ENCODE measurements at places on chromosomes 12 and 14.
A peak's percentile ranks its signal among the peaks of the same experiment; 100 is the strongest.

GRCh38 chr12:62438098-62438692, 28.4 kb upstream of the MON2 start:
- no peak for DNase-seq

GRCh38 chr14:32611752-32612151, 282.7 kb downstream of the AKAP6 start:
- no peak for DNase-seq

- DNase-seq: no peak
Observed at GRCh38 chr12:24473097-24473496, 475.8 kb downstream of the BCAT1 start.

GRCh38 chr14:73227812-73228781, 9.2 kb upstream of the PAPLN start:
- no peak for DNase-seq

DNA sequence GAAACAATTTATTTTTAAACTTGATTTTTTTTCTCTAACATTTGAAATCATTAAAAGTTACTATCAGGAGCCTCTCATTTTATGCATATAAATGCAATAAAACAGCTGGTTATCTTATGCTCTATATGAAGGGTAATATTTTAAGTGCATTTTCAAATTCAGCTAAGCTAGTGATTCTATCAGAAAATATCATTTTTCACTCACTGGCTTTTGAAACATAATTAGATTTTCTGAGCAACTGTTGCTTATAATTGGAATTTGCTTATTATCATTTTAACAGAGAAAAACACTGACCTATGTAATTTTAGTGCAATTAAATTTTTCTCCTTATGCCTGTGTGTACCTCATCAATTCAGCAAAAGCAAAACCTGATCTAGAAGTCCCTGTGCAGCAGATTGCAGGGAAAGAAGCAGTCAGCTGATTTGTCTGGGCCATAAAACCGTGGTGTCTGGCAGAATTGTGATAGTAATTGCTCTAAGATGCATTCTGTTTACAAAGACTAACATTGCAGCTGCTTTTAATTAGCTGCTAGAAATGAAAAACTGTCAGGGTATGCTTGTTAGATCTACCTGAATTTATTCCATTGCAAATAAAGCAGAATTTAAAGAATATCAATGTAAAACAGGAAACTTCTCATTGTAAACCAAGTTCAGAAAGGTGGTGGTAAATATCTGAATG, 75.0 kb downstream of the BICD1 start:
- DNase-seq: no peak

GRCh38 chr12:100266585-100266834, 369 bp downstream of the DEPDC4 start:
- DNase-seq: peak; percentile 82

DNA sequence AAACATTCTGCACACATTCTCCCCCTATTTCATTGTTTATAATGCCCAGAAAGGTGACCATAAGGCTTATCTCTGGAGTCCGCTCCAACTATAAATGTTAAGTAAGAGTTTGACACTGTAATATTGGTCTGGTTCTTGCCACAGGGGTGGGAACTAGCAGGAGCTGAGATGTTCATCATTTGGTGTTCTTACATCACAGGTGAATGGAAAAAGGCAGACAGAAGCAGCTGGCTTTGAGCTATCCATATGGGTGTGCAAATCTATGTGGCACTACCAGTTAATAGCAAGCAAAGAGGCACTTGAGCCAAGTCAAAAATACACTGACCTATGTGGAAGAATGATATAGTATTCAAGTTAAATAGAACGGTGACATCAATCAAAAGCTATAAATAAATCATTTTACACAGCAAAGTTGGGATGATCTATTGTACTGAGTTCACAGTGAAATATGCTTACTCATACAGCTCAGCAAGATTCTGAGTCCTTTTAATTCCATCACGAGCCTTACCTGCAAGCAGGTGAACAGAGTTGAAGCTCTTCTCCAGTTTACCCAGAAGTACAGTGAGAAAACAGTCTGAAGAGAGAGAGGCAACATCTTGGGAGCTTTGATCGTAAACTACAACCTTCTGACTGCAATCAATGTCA, 43.2 kb downstream of the DUSP16 start:
- no peak for DNase-seq

DNA sequence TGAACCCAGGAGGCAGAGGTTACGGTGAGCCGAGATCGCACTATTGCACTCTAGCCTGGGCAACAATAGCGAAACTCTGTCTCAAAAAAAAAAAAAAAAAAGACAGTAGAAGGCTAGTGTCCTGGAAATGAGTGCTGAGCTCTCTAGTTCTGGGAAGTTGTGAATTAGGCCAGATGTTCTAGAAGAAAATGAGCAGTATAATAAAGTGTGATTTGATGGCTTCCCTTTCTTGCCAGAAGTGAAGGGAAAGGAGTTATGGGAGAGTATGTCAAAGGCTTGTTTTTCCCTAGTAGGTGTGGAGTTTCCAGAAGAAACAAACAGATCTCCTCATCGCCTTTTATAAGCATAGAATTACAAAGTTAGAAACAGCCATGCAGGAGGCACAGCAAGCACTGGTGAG, 20.5 kb downstream of the RNF212B start:
- DNase-seq: no peak

- no peak for DNase-seq
Observed at GRCh38 chr12:15982471-15982870, 71.3 kb downstream of the DERA start.

DNA sequence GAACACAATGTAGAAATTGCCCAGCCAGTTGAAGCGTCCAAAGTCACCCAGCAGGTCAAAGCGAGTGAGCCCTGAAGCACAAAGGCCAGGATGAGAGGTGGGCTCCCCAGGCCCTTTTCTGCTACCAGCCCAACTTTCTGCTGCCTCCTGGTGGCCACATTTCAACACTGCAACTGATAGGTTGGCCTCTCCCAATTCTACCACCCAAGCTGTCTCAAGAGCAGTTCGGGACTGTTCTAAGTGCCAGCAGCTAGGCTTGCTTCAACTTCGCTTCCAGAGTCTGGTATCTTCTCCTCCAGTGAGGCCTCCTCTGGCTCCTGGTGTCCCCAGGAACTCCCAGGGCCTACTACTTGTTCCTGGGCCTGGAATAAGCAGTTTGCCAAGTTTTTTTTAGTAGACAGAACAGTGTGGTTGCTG, 3.4 kb upstream of the DHH start:
- DNase-seq: peak; percentile 29

- DNase-seq: no peak
Observed at GRCh38 chr14:104754213-104754851, 1.4 kb downstream of the SIVA1 start.

DNA sequence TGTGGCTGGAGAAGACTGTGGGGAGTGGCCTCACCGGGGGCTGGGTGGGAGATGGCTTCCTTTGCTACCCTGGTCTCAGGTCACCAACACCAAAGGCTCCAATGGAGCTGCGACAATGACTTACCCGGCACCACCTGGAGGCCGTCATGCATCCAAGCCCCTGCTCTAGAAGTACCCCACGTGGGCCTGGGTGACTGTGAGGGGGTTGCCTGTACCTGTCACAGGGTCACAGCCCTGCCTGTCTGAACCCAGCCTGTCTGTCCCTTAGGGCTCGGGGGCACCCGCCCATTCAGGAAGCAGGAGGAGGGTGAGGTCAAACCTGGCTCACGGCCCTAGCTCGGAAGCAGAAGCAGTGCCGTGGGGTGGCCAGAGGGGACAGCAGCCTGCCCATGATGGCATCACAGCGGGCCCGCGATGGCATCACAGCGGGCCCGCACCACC, 18.9 kb downstream of the ABCB9 start:
- no peak for DNase-seq

DNA sequence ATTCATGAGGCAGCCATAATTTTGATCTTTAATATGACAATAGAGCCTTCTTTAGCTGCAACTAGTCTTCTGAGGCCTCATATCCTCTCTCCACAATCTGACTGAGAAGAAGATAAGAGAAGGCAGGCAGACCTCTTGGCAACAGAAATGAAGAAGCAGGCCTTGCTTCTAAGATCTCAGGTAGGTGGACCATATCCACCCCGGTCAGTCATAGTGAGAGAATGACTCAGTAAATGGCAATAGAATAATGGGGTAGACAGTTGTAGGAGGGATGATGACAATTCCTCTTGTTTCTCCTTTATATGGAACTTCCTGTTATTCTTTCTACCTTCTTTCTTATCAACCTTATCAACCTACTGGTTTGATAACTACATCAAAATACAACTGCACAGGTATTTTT, 246.7 kb upstream of the G2E3 start:
- DNase-seq: no peak

DNA sequence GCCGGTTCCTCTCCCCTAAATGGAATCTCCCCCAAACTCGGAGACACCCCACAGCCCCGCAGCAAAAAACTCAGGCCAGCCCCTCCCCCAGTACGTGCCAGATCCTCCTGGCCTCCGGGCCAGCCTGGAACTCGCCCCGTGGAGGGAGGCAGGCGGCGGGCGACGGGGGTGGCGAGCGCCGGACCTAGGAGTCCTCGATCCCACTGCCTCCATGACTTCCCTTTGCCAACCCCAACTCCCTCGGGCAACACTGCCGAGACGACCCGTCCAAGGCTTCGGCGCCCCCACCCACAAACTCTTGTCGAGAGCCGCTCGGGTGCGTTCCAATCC, 400 bp downstream of the ADCY6 start:
- DNase-seq: no peak

DNA sequence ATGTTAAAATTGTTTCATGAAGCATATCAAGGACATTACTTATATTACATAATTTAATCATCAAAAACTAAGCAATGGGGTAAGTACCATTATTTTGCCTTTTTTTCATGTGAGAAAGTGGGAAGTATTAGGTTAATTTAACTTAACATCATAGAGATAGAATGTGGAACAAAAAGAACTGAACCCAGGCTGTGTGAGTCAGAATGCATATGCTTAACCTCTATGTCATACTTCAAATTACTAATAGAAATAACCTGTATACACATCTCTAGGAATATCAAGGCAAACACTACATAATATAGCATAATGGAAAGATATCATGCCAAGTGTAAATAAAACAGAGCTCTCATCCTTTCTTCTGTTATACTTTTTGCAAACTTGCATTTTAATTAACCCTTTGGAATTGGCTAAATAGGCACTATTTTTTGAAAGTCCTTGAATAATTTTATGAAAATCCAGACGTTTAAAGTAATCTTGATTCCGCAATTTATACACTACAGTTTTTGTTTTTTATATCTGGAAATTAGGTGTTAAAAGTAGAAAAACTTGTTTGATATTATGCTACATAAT, 777.7 kb downstream of the SLC6A15 start:
- no peak for DNase-seq

- no peak for DNase-seq
Observed at GRCh38 chr12:130162267-130162666, at the start of gene FZD10. TSS of gene FZD10 (plus strand) at chr12:130162464. CDS start at chr12:130162943, 479 bp downstream.

DNA sequence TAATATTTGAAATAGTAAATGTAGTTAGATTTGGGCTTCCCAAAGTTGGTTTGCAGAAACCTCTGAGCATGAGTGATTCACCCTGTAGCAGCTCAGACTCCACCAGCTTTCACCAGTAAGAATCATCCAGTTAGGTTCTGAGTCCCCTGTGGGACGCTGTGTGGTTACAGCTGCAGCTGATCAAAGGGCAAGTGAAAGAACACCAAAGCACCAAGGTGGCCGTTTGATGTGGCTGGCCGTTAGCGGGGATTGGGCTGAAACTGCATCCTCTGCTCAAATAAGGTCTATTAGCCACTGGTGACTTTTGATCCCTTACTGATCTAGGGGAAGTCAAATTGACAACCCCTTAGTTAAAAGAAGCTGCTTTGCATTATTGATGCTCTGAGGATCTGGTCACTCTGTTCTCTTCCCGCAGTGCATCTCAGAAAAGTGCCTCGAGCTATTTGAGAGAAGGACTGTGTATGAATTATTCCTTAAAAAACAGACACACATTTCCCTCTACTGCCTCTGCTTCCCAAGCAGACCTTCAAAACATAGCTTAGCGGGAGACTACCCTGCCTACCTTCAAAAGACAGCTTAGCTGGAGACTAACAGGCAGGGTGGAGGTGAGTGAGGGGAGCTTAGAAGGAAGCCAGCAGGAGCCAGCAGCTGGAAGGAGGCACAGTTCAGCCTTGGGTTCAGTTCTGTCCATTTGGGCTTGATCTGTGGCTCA, 3.7 kb downstream of the ABHD12B start:
- peak; percentile 18 for DNase-seq

DNA sequence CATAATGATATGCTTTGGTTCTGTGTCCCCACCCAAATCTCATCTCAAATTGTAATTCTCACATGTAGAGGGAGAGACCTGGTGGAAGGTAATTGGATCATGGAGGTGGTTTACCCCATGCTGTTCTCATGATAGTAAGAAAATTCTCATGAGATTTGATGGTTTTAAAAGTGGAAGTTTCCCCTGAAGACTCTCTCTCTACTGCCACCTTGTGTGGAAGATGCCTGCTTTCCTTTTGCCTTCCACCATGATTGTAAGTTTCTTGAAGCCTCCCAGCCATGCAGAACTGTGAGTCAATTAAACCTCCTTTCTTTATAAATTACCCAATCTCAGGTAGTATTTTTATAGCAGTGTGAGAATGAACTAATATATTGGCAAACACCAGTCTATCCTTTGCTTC, 260.4 kb upstream of the PPFIA2 start:
- no peak for DNase-seq

DNA sequence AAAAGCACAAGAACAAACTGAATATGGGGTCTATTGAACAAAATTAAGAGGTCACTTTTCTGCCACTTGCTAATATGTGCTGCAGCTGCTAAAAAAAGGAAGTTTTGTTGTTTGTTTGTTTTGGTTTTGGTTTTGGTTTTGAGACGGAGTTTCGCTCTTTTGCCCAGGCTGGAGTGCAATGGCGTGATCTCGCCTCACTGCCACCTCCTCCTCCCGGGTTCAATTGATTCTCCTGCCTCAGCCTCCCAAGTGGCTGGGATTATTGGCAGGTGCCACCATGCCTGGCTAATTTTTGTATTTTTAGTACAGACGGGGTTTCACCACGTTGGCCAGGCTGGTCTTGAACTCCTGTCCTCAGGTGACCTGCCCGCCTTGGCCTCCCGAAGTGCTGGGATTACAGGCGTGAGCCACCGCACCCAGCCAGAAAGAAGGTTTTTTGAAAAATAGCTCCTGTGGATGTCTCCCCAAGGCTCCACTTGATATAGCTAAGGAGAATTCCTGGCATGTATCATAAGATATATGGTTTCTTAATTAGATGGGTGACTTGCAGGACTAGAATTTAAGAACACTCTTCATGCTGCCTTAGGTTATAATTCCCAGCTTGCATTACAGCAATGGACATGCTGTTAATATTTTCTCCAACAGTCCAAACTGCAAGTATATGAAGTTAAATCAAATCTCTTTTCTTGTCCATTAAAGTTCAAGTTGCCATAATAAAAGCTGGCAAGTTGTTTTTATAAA, 237.6 kb upstream of the AMIGO2 start:
- DNase-seq: no peak

DNA sequence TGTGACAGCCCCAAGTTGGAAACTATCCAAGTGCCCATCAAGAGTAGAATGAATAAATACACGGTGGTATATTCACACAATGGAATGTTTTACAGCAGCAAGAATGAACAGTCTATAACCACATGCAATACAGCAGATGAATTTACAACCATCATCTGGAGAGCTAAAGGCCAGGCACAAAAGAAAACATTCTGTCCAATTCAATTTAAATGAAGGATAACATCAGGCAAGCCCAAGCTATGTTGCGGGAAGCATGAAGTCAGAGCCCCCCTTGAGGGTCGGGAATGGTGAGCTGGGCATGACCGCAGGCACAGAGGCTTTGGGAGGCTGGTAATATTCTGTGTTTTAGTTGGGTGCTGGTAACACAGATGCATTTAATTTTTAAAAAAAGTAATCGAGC, 76.0 kb downstream of the SYNE3 start:
- DNase-seq: no peak
